ENCODE measurements at places on chromosomes 7 and 10. TPM values are rescaled to one million over a fixed set of nuclear protein-coding genes. Genes with fewer than 3 reads are reported as not detected.

Gene ZNF777
- 15.6 TPM for total RNA-seq

Gene HELLS
- total RNA-seq: 96.8 TPM

Gene CELF2
- total RNA-seq: 208 TPM

Gene AOAH
- 108 TPM for total RNA-seq

Gene SLC18A2
- total RNA-seq: 0.59 TPM

Gene APBB1IP
- 42.2 TPM for total RNA-seq

Gene NME8
- total RNA-seq: not detected

Gene SFXN3
- 12.5 TPM for total RNA-seq

DNA sequence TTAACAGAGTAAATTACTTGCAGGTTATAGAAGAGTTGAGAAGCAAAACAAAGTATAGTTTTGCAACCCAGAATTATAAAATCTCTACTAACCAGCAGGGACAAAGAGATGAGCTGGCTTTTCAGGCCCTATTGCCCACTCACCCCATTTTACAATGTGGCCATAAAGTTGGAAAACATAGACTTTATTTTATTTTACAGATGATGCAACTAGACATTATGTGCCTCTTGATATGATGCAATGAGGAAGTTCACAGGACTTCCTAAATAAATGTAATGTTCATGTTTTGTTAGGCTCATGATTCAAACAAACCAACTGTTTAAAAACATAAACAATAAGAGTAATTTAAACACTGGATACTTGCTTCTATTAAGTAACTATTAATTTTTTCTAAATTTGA is 141.1 kb upstream of the WNT16 start:
- H3K27ac ChIP-seq: no peak overlapping the region
- DNase-seq: no peak
- no peak overlapping the region for H3K4me3 ChIP-seq
- H3K36me3 ChIP-seq: no peaks in the 10 kb centered on the region

DNA sequence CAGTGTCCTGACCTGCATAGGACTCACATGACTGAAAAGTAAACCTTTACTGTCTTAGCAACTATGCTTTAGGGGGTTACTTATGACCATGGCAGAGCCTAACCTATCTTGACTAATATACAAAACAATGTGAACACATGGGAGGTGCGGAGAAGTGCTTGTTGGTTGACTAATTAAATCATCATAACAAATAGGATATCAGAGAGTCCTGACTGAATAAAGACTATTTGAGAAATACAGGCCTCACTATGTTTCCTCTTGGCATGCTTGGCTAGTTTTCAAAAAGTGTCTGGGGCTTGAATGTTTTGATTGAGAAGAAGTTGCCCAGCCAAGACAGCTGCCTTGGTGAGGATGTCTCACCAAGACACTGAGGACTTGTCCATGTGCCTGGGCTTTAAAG is 104.4 kb upstream of the PHYHIPL start:
- H3K4me1 ChIP-seq: no peaks in the 10 kb centered on the region
- no peaks in the 10 kb centered on the region for H3K27me3 ChIP-seq
- no peak overlapping the region for H3K4me3 ChIP-seq
- no peak for DNase-seq
- no peak overlapping the region for H3K27ac ChIP-seq

GRCh38 chr10:83541046-83541445 is 598.3 kb upstream of the GHITM start:
- no peak overlapping the region for H3K27ac ChIP-seq
- no peaks in the 10 kb centered on the region for H3K27me3 ChIP-seq
- H3K36me3 ChIP-seq: no peaks in the 10 kb centered on the region
- H3K4me1 ChIP-seq: no peaks in the 10 kb centered on the region
- H3K4me3 ChIP-seq: no peak overlapping the region

DNA sequence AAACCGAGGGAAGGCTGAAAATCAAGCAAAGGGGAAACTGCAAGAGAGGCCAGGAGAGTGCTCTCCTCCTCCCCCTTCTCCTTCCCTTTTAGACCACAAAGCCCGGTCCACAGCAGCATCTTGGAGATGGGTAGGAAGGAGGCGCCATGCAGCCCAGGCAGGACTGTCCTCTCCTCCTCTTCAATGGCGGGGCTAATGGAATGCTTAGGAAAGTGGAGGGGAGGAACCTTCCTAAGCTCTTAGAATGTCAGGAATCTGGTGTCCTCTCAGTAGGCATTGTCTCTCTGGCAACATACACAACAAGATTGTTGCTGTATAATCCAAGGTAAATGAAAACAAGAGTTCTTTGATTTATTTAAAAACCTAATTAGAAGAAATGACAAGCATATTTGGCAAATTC is 185.1 kb downstream of the DGKI start:
- DNase-seq: no peak
- H3K4me3 ChIP-seq: no peak overlapping the region
- H3K36me3 ChIP-seq: no peaks in the 10 kb centered on the region
- H3K27me3 ChIP-seq: peaks cover 12% of the 10 kb centered on the region
- H3K4me1 ChIP-seq: no peaks in the 10 kb centered on the region

GRCh38 chr7:32215697-32216096 is 145.5 kb upstream of the PDE1C start:
- no peaks in the 10 kb centered on the region for H3K4me1 ChIP-seq
- no peaks in the 10 kb centered on the region for H3K36me3 ChIP-seq
- H3K27me3 ChIP-seq: no peaks in the 10 kb centered on the region
- no peak overlapping the region for H3K4me3 ChIP-seq

- no peak for DNase-seq
- no peaks in the 10 kb centered on the region for H3K4me1 ChIP-seq
- no peak overlapping the region for H3K4me3 ChIP-seq
- no peaks in the 10 kb centered on the region for H3K36me3 ChIP-seq
- peaks cover 10% of the 10 kb centered on the region for H3K27me3 ChIP-seq
These were observed 87.6 kb upstream of the ADARB2 start for GRCh38 chr10:1824928-1825327.

DNA sequence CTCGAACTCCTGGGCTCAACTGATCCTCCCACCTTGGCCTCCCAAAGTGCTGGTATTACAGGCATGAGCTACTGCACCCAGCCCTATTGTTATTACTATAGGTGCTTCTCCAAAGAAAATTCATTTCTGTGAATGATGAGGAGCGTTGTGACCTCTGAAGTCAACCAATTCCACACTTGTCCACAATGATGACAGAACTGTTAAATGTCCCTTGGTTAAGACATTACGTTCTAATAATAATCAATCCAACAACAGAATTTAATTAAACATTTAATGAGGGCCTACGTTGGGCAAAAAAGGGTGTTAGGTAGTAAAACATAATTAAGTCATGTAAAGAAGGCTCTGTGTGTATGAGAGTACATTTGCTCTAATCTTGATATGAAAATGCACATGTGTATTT is 18.2 kb downstream of the POLR3A start:
- no peaks in the 10 kb centered on the region for H3K27me3 ChIP-seq
- no peak overlapping the region for H3K4me3 ChIP-seq
- no peaks in the 10 kb centered on the region for H3K4me1 ChIP-seq
- H3K27ac ChIP-seq: no peak overlapping the region
- no peak for DNase-seq

DNA sequence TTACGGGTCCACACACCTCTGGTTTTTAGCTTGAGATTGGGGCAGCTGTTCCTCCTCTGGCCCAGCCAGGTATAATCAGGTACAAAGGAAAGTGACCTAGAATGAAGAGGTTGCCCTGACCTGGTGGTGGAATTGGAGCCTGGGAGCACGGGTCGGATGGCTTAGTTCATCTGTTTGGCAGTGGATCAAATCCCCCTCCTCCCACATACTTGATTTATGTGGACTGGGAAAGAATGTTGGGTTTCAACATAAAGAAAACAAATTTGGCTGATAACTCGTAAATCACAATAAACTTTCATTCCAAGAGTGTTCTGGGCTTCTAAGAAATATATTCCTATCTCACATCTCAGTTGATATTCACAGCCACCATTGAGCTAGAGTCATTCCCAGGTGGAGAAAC is 186.8 kb downstream of the CUX1 start:
- DNase-seq: no peak
- H3K4me1 ChIP-seq: no peaks in the 10 kb centered on the region
- H3K4me3 ChIP-seq: no peak overlapping the region
- no peaks in the 10 kb centered on the region for H3K27me3 ChIP-seq

GRCh38 chr7:31892099-31892829 is 177.9 kb downstream of the PDE1C start:
- H3K27ac ChIP-seq: no peak overlapping the region
- H3K36me3 ChIP-seq: no peaks in the 10 kb centered on the region
- no peak overlapping the region for H3K4me3 ChIP-seq
- no peaks in the 10 kb centered on the region for H3K4me1 ChIP-seq
- no peak for DNase-seq
- H3K27me3 ChIP-seq: no peaks in the 10 kb centered on the region

GRCh38 chr7:50450590-50451032 is 461 bp upstream of the FIGNL1 start:
- no peak for DNase-seq
- peak overlapping the region; percentile 32 for H3K27ac ChIP-seq
- H3K36me3 ChIP-seq: peaks cover 15% of the 10 kb centered on the region
- peaks cover 11% of the 10 kb centered on the region for H3K27me3 ChIP-seq

DNA sequence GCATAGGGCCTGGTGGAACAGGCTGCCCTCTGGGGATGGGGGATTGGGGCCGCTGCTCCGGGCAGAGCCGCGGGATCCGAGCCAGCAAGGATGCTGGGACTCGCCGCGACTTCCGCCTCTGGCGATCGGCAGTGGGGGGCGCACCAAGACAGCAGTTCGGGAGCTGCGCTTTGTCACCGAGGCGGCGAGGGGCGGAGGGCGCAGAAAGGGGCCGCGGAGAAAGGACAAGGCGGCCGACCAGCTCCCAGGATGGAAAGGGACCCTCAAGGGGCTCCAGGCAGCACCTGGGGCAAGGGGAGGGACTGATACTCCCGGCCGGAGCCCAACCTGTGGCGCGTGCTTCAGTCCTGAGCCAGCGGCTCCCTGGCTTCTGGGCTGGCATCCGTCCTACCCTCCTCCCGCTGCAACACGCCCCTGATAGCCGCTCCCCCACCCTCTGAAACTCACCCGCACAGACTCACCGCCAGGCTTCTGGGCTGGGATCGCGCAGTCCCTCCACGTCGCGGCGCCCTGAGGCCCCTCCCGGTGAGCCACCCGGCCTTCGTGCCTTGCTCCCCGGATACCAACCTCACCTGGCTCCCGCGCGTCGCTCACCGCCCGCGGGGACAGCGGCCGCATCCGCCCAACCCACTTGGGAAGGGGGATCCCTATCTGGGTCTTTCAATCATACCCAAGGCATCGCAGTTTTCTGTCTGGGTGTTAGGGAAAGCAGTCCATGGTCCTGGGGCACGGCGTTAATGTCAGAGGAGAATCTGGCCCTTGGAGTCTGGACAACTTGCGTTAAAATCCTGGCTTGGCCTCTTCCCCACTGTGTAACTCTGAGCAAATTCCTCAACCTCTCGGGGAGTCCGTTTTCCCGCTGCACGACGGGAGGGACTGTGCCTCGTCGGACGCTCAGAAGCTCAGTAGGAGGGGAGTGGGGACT is 7.0 kb upstream of the EVX1 start:
- no peak overlapping the region for H3K27ac ChIP-seq
- DNase-seq: no peak

- no peak overlapping the region for H3K27ac ChIP-seq
- H3K36me3 ChIP-seq: no peaks in the 10 kb centered on the region
- DNase-seq: no peak
These were observed 120.9 kb downstream of the TMEM168 start for GRCh38 chr7:112669306-112669705.

- H3K36me3 ChIP-seq: no peaks in the 10 kb centered on the region
- DNase-seq: no peak
- H3K27me3 ChIP-seq: peaks cover 7% of the 10 kb centered on the region
- H3K27ac ChIP-seq: no peak overlapping the region
- no peak overlapping the region for H3K4me3 ChIP-seq
These were observed 226.2 kb downstream of the POLR1F start for GRCh38 chr7:19482628-19483027.

DNA sequence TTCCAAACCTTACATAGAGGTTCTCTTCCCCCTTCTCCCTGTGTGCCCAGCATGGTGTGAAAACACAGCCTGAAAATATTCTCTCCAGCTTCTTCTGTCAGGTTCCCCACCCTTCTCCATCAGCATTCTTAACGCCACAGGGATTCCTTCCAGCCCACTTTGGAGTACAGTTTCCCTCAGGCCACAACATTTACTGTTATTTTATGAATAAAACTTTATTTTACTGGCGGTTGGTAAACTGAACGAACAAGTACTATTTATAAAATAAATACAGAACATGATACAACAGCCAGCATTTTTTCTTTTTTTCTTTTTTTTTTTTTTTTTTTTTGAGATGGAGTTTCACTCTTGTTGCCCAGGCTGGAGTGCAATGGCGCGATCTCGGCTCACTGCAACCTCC is 31.6 kb upstream of the GPNMB start:
- no peak overlapping the region for H3K27ac ChIP-seq
- DNase-seq: no peak
- H3K27me3 ChIP-seq: peaks cover 23% of the 10 kb centered on the region
- no peaks in the 10 kb centered on the region for H3K36me3 ChIP-seq
- no peaks in the 10 kb centered on the region for H3K4me1 ChIP-seq
- no peak overlapping the region for H3K4me3 ChIP-seq

GRCh38 chr7:141097430-141097829 is 23.6 kb downstream of the TMEM178B start:
- DNase-seq: no peak
- H3K4me3 ChIP-seq: no peak overlapping the region
- H3K27ac ChIP-seq: no peak overlapping the region
- no peaks in the 10 kb centered on the region for H3K36me3 ChIP-seq
- H3K4me1 ChIP-seq: no peaks in the 10 kb centered on the region
- H3K27me3 ChIP-seq: peaks cover 5% of the 10 kb centered on the region

GRCh38 chr7:83267141-83267631 is 104.5 kb upstream of the PCLO start:
- no peaks in the 10 kb centered on the region for H3K27me3 ChIP-seq
- no peaks in the 10 kb centered on the region for H3K4me1 ChIP-seq
- no peak overlapping the region for H3K4me3 ChIP-seq
- no peak for DNase-seq

GRCh38 chr10:131179361-131179760 is 132.2 kb downstream of the TCERG1L start:
- peaks cover 8% of the 10 kb centered on the region for H3K27me3 ChIP-seq
- no peaks in the 10 kb centered on the region for H3K4me1 ChIP-seq
- no peak for DNase-seq

DNA sequence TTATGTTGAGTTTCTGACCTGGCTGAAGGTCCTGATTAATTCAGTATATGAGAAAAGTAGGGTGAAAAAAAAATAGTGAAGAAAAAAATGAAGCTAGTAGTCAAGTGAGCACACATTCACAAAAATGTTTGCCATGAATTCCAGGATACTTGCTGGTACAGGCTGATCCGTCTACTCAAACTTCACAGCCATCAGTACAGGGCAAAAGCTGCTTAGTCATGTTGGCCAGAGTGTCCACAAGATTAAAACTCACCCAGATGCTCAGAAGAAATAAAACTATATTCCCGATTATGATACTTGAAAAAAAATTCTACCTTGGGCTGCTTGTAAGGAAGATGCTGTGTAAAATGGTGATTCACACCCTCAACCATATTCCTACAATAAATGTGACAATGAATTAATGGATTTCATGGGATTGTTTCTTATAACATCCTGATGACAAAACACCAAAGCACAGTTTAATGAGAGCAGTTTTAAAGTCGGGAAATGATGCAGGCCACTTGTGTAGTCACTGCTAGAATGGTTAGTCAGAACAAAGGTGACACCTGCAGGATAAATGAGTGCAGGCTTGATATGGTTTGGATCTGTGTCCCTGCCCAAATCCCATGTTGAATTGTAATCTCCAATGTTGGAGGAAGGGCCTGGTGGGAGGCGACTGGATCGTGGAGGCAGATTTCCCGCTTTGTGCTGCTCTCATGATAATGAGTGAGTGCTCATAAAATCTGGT is 49.2 kb upstream of the ANKRD1 start:
- H3K36me3 ChIP-seq: no peaks in the 10 kb centered on the region
- H3K27ac ChIP-seq: no peak overlapping the region
- peaks cover 28% of the 10 kb centered on the region for H3K27me3 ChIP-seq
- no peak for DNase-seq
- no peak overlapping the region for H3K4me3 ChIP-seq
- H3K4me1 ChIP-seq: no peaks in the 10 kb centered on the region

Data from natural killer cell treated with Interleukin-12 subunit alpha and Interleukin-12 subunit beta and Interleukin-15 and Interleukin-18, amount 100 ng/mL, for 72 hours (primary cell).